Sciatic nerve (tissue), 2 donors: ENCODE measurements at places on chromosomes 3 and 15. TPM values are rescaled to one million over a fixed set of nuclear protein-coding genes. Genes with fewer than 3 reads are reported as not detected.

Gene TMEM212
- not detected for total RNA-seq

DNA sequence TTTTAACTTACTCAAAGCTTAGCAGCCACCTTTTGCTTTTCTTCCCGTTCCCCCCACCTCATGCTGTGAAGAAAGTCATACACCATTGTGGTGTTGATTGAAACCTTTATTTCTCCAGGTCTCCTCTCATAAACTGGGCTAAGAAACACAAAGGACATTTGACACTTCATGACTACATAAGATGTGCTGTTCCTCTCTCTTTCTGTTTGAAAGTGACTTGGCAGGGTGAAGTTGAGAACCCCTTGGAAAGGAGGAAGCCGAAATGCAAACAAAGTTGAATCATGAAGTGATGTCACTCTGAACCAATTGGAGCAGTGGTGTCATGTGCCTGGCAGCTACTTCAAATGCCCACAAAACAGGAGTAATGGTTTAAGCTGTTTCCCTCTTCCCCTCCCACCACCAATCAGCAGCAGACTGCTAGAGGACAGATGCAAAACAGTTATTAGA is 174.7 kb downstream of the IGF1R start:
- no peak for DNase-seq

- no peak for DNase-seq
Measured at GRCh38 chr3:5292512-5292911, 105.0 kb downstream of the EDEM1 start.

DNA sequence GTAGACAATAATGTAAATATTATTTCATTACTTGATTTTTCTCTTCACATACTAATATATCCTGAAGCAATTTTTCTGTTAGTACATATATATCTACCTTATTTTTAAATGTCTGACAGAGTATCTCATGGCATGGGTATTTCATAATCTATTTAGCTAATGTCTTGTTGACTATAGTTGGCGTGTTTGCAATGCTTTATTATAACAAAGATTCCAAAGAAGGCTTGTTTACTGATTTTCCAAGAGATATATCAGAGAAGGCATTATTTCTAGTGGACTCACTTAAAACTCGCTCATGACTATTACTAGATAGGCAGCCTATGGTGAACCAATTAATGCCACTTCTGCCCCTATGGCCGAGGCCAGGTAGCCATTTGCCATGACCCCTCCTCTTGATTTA is 152.4 kb upstream of the RORA start:
- DNase-seq: no peak

GRCh38 chr3:18656410-18656809 is 231.3 kb upstream of the SATB1 start:
- no peak for DNase-seq

Gene APH1B
- 22.5 TPM for total RNA-seq

Gene GOLIM4
- 48.9 TPM for total RNA-seq

Gene PROK2
- total RNA-seq: 3.0 TPM

- peak; percentile 78 for DNase-seq
Measured at GRCh38 chr15:32669896-32670611, 28.5 kb downstream of the SCG5 start.

Gene SLC22A13
- total RNA-seq: 0.98 TPM

DNA sequence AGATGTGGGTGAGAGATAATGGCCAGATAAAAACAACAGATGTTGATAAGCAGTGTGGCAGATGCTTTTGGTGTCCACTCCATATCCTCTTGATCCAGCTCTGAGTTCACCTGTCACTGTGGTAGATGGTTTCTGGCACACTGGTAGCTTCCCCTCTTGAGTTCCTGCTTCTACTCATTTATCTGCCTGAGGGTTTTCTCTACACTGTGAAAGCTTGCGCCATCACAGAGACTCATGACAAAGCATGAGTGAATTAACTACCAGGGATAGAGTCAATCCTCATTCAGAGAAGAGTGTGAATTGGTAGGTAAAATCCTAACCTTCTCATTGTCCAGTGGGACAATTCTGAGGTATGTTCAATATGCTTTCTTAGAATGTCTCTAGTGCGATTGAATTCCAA is 50.0 kb upstream of the ARHGEF26 start:
- no peak for DNase-seq

- DNase-seq: no peak
Measured at GRCh38 chr3:138914870-138915502, 32.0 kb downstream of the FOXL2 start.
